Erythroblast (primary cell): ENCODE measurements at places on chromosomes 13 and 19.

GRCh38 chr19:11422163-11423065 is 3.3 kb upstream of the RGL3 start:
- DNase-seq = peak; percentile 57

GRCh38 chr13:46615888-46616531 is 63.0 kb downstream of the LRCH1 start:
- DNase-seq = no peak

- no peak for DNase-seq
Observed at GRCh38 chr19:41029524-41030432, 38.7 kb downstream of the CYP2B6 start.

DNA sequence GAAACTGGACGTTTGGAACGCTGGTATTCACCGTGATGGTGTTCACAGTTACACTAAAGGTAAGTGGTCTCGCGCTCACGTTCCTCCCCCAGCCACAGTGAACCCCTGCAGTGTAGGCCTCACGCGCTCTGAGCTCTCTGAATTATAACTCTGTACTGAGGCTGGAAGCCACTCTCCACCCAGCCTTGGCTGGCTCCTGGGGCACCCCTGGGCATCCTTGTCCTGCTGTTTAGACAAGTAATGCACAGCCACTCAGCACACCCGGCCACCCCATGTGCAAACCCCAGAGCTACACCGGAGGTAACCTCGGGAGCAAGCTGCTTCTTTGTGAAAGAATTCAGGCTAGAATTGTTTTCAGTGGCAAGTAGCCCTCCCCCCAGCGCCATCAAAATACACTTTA is 97.3 kb upstream of the MCF2L start:
- DNase-seq = no peak

DNA sequence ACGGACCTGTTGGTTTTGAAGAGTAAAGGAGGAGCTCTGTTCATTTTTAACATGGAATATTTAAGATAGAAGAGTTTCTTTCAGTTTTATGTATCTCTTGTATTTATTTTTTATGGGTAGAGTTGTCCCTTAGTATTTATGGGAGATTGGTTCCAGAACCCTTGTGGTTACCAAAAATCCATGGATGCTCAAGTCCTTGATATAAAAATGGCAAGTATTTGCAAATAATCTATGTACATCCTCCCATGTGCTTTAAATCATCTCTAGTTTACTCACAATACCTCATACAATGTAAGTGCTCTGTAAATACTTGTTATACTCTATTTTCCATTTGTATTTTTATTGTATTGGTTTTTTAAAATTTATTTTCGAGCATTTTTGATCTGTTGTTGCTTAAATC is 63.1 kb downstream of the TM9SF2 start:
- no peak for DNase-seq
